ENCODE measurements at places on chromosomes 2 and 18. TPM values are rescaled to one million over a fixed set of nuclear protein-coding genes. Genes with fewer than 3 reads are reported as not detected.

Gene DSEL
- polyA plus RNA-seq = 0.07 TPM

Gene SLC39A10
- polyA plus RNA-seq = 18.9 TPM

Gene DTNB
- 9.1 TPM for polyA plus RNA-seq

Gene IL1F10
- not detected for polyA plus RNA-seq

DNA sequence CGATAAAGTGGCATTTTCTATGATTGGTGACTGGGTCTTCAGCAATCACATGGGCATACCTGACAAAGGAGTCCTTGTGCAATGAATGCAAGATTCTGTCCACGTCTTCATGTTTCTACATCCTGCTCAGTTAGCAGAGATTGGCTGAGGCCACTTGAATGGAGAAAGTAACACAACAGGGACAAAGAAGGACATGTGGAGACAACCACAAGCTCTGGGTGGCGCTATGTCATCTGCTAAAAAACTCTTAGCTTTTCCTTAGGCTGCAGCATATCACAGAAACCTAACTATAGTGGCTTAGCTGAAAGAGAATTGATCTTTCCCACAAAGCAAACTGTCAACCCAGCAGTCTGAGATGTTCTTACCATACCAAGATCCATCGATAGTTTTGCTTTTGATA, 1109.7 kb downstream of the SOCS6 start:
- no peak for DNase-seq

GRCh38 chr2:197889041-197889440, 84.6 kb downstream of the PLCL1 start:
- no peak for DNase-seq

- no peak for DNase-seq
Observed at GRCh38 chr2:220129391-220129790, 502.0 kb downstream of the SLC4A3 start.

GRCh38 chr18:79523736-79524180, 128.0 kb downstream of the NFATC1 start:
- DNase-seq = peak; percentile 73

GRCh38 chr2:217270485-217271121, 410.7 kb upstream of the TNP1 start:
- DNase-seq = no peak
